ENCODE measurements at places on chromosomes 4 and X.
A peak's percentile ranks its signal among the peaks of the same experiment; 100 is the strongest.

- DNase-seq: no peak
Measured at GRCh38 chrX:65741823-65742222, 74.4 kb downstream of the MSN start.

GRCh38 chrX:64975989-64976672 is at the start of gene ZC4H2:
Gene ZC4H2 (minus strand): TSS chrX:64976450. CDS start chrX:64976377, 73 bp downstream.
- DNase-seq: peak; percentile 77

DNA sequence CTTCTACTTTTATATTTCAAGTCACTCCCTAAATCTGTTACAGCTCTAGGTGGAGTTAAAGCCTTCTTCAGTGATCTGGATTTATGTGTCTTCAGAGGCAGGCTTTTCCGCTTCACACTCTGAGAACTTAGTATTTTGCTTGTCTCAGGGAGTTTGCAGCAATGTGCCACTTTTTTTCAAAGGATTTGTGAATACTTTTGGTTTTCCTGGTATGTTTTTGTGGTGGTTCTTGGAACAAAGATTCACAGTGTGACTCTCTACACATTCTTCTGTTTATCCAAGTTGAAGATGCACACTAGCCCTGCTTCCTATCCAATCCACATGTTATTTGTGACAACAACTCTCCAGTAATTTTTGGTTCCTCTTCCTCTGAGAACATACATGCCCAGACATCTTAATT is 1253.7 kb downstream of the TECRL start:
- no peak for DNase-seq

DNA sequence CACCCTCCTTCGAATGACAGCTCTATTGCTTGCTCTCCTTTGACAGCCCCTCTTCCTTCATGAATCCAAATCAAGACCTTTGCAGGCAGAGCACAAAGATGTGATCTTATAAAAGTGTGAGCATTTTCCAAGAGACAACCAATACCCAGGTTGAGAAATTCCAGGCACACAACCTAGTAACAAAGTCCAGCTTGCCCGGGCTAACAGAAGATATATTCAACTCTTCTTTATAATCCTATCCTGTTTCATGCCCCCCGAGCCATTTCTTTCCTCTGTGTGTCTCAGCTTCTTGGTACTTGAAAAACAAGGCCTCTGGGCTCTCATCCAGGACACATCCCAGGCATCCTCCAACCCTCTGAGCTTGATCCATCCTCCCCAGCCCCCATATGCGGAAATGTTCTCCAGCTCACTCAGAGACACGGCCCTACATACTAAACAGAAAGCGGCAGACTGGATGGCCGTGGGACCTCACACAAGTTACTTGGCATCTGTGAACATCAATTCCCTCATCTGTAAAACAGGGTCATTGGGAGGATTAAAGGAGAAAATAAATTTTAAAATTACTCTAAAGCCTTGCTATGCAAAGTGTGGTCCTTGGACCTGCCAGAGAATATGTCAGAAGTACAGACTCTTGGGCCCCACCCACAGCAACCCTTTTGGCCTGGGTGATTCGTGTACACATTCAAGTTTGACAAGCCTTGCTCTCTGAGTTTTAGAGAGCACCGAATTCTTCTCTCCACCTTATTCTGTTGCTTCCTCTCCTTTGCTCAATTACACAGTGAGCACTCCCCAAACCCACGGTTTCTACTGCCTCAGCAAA is 627.0 kb downstream of the BCOR start:
- DNase-seq: no peak

- no peak for DNase-seq
Measured at GRCh38 chr4:53040459-53040815, 178.3 kb downstream of the RASL11B start.

- DNase-seq: no peak
Measured at GRCh38 chr4:16161851-16162408, 64.3 kb downstream of the TAPT1 start.

DNA sequence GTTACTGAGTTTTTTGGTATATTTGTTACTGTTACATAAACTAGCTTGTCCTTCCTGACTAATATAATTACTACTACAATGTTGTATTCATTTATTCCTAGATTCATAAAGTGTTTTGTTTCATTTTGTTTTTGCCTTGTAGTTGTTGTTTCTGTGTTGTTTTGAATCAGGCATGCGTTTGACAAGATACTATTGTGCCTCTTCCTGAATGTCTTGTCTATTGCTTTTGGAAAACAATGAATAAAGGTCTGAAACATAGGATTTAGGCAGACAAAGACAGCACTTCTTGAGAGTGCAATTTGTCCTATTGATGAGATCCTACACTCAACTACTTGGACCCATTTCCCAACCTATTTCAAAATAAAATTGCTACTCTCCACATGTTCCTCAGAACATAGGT is 630.4 kb upstream of the BOD1L1 start:
- DNase-seq: no peak

GRCh38 chr4:163991298-163991865 is 496.9 kb downstream of the TMA16 start:
- no peak for DNase-seq

DNA sequence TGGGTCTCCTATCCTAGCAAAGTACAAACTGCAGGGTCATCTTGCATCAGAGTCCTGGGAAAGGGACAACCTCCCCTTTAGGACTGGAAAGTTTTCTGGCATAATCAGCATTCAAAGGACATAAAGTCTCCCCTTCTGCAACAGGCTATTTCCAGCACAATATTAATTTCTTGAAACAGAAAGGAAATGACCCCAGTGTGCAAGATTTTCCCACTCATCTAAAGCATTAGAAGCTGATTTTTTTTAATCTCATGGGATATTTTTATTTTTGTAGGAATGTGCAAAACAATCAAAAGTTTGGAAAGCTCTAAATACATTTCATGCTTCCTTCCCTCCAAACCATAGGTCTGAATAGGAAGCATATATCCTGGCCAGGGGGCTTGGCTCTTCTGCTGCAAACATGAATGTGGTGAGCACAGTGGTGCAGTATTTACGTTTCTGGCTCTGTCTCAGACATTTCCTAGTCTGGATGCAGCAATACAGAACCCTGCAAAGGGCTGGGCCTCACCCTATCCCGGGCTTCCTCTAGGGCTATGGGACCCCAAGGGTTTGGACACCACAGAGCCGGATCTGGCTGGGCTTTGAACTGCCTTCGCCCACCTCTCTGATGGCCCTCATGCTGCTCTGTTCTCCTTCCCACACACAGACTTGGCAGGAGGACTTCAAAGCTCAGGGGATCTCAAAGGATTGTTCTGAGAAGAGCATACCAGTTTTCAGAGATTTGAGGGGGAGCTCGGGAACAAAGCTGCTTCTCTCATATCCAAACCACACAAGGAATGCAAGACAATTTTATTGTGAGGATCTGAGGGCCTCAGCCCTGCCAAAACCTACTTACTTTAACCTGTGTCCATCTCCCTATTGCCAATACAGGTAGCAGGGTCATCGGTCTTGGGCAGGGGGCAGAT is 64.9 kb downstream of the POLR2B start:
- DNase-seq: peak; percentile 83

GRCh38 chr4:116005037-116005805 is 891.8 kb upstream of the NDST4 start:
- DNase-seq: no peak

- DNase-seq: no peak
Measured at GRCh38 chr4:22596409-22596808, 80.5 kb upstream of the ADGRA3 start.

DNA sequence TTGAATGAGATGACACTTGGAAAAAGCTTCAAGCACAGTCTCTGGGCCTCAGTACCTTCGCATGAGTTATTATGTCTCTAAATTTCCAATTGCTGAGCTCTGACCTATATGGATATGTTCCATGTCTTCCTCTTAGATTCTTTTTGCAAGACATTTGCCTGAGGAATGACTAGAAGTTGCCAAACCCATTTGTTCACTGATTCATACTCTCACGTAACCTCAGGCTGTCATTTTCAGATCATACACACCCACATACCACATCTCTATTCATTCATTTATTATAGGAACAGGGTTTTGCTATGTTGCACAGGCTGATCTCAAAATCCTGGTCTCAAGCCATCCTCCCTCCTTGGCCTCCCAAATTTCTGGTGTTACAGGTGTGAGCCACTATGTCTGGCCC is 2137.1 kb upstream of the TENM3 start:
- no peak for DNase-seq

DNA sequence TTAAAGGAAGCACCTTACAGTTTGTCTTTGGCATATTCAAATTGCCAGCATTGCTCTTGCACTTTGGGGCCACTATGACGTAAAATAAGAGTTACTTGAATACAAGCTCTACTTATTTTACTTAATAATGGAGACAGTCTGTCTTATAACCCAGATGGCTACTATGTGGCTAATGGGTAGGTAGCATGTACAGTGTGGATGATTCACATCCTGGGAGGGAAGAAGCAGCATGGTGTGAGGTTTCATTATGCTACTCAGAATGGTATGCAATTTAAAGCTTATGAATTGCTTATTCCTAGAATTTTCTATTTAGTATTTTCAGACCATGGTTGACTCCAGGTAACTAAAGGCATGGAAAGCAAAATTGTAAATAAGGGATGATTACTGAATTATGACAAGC is 761.8 kb upstream of the ATOH1 start:
- no peak for DNase-seq

DNA sequence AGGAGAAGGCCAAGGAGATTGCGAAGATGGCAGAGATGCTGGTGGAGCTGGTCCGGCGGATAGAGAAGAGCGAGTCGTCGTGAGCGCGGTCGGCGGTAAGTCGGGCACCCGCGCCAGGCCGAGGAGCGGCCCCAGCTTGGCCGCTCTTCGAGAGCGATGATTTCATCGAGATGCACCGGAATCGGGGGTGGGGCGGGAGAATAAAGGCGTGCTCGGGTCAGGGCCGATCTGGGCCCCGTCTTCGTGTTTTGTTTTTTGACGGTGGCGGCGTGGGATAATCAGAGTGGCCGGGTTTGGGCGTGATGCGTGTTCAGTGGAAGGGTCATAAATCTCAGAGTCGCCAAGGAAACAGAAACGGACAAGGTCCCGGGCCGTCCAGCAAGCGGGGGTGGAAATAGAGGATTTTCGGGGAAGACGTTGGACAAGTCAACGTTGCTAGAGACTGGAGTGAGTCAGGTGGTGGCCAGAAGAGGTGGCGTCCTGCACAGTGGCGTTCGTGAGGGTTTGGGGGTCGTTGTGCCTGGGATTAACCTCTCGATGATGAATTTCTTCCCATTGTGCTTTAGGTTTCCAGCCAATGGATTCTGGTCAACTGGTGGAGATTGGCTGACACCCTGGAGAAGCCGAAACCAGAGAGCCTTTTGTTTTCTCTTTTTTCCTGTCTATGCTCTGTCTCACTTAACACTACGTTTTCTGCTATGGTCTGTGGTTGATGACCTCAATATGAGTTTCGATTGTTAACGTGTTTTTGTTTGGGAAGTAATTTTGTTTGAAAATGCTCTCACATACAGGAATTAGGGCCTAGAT is 882 bp downstream of the MRFAP1 start:
- no peak for DNase-seq

DNA sequence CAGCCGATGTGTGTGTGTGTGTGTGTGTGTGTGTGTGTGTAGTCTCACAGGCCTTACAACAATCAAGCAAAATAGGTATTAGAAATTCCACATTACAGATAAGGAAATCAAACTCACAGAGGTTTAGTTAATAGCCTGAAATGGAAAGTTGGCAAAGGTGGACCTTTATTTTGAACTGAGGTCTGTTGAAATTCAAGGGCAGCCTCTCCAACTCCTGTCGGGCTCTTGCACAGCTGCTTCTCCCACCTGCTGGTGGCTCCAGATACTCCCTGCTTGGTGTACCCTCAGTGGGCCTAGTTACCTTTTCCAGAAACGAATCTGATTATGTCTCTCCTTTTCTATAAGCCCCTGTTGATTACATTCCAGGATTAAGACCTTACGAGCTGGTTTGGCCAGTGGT is 195.9 kb downstream of the MGST2 start:
- DNase-seq: no peak

DNA sequence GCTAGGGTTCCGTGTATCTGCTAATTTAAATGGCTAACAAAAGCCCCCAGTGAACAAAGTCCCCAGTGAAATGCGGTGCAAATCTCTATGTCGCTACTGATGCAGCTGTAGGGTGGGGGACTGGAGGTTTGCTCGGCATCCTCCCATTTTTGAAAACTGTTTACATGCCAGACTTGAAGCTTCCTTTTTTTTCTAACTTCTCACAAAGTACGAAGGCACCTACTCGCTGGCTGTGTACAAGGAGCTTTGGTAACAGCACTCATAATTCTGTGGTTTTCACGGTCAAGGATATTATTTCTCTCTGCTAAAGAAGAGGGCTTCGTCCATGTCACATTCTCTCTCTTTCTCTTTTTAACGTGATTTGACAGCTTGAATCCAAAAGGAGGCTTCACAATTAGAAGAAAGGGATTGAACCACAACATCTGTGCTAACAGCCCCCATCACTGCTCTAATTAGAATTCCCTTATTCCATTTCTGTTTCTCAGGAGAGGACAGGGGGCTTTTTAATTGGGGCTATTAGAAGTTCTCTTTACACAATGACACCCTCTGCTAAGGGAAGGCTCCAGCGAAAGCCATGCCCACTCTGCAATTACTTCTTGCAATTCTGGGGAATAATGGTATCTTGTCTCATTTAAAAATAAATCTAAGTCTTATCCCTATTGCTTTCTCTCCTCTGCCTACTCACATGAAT is 46.7 kb downstream of the TMEM156 start:
- DNase-seq: no peak

DNA sequence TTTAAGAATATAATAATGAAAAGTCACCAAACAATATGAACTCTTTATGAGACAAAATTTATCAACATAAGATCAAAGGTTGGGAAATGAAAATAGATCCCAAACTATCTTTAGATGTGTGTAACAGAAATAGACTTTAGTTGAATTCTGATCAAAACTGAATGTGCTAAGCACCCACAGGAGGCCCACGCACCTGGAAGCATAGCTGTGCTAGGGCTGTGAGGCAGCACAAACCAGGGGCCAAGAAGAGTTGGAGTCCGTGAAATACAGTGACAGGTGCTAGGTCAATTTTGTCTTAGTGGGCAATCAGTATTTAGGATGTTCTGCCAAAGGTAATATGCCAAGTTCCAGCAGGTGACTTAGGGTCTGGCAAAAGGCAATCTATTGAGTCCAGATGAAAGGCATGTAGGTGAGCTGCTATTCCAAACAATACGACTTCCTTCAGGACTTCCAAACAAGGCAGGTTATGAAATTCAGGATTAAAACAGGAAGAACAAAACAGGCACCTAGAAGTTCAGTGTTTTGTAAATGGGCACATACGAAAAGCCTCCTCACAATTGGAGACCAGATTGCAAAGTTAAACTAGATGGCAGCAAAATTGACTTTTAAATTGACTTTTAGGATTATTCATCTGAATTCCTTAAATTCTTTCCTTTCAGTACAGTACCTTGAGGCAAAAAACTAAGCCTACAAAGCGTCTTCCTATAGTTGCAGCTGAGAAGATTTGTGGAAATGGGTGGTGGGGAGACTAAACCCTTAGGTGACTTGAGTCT is 4.7 kb upstream of the PCDH18 start:
- DNase-seq: no peak

DNA sequence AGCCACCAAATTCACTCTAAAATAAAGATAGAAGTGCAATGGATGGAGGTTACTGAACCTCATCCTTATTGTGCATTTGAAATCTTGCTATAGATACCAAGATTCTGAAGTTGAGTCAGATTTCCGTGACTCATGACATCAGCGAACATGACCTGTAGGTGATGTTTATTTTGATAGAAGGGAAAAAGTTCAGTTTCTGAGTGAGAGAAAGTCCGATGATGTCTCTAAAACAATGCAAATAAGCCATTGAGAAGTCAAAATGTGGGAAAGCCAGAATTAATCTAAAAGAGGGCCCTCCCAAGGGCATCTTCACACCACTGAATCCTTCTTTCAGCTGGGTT is 20.0 kb downstream of the PHOX2B start:
- no peak for DNase-seq

Measured in left forelimb (tissue), 1 donor.